ENCODE measurements at places on chromosomes 13 and 19.

DNA sequence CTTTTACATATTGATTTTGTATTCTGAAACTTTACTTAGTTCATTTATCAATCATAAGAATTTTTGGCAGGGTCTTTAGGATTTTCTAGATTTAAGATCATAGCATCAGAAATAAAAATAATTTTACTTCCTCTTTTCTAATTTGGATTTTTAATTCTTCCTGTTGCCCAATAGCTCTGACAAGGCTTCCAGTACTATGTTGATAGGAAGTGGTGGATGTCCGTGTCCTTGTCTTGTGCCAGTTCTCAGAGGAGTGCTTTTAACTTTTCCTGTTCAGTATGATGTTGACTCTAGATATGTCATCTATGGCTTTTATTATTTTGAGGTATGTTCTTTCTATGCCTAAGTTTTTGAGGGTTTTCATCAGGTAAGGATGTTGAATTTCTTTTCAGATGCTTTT, 7.7 kb upstream of the KIR2DL4 start:
- no peak for DNase-seq

DNA sequence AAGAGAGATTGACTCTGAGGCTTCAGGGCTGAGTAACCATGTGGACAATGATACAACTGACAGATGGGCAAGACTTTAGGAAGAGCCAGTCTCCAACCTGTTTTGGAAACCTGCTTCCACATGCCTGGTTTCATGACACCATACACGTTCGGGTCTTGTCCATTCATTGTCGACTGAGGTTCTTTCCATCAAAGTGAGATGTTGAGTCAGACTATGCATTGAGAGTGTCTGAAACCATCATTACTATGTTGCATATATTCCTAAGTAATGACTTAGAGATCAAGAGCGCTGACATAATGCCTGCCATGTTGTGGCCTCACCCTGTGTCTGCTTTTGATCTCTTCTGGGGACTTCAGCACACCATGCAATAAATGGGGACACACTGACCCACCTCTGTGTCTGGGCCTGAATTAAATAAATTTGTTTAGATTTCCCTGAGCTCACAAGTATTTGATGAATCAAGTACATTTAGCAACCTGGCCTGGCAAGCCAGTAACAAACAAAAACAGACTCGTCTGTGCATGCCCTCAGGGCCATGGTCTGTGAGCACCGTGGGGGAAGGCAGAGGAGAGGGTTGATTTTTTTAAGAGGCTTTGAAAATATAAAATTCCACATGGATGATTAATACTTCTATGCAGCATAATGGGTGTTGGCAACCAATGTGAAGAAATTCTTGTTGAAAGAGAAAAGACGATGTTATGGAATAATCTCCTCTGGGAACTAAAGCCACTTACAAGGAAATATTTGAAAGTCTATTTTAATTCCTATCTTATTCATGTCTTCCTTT, 49.9 kb upstream of the UBAC2 start:
- peak; percentile 89 for DNase-seq

GRCh38 chr13:37349916-37350315, 244.5 kb upstream of the CSNK1A1L start:
- DNase-seq, result no peak

- no peak for DNase-seq
Measured at GRCh38 chr13:107867701-107868661, 347.4 kb downstream of the LIG4 start.

DNA sequence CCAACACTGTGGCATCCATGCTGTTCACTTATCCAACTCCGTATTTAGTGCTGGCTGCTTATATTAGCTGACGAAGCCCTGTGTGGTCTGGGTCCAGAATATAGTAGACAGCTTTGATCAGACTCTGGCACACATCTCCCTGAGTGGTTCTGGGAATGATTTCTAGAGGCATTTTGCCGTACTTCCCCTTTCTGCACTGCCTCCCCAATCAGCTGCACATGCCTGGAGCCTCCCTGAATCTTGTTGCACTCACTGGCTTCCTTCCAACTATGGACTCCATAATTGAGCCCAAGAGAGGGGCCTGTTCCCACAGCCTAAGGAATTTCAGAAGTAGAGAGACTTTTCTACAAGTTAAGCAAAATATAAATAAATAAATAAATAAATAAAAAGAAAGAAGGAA, 30.4 kb upstream of the PCDH8 start:
- DNase-seq, result no peak

DNA sequence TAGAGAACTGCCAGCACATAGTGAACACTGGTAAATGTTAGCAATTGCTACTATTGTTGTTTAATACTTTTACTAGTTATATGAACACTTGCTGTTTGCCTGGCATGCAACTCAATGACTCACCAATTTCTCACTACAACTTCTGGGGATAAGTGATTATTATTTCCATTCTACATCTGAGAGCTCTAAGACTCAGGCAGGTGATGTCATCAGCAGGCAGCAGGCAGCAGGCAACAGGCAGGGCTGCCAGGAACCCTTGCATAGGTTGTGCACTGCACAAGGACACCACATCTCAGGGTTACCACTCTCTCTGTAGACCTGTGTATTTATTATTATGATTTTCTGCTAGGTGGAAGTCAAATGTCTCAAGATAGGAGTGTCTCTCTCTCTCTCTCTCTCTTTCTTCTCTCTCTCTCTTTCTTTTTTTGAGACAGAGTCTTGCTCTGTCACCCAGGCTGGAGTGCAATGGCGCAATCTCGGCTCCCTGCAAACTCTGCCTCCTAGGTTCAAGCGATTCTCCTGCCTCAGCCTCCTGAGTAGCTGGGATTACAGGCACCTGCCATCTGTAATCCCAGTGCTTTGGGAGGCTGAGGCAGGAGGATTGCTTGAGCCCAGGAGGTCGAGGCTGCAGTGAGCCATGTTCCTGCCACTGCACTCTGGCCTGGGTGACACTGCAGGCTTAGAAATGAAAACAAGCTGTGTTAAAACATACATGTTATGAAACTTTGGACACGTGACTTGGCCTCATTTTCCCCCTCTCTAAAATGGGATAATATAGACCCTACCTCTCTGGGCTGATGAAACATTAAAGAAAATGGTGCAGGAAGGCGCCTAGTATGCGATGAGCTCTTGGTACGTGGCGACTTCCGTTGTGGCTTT, 22.7 kb downstream of the HPN start:
- peak; percentile 75 for DNase-seq

- DNase-seq, result no peak
Measured at GRCh38 chr13:94598281-94598680, 2.3 kb upstream of the TGDS start.

DNA sequence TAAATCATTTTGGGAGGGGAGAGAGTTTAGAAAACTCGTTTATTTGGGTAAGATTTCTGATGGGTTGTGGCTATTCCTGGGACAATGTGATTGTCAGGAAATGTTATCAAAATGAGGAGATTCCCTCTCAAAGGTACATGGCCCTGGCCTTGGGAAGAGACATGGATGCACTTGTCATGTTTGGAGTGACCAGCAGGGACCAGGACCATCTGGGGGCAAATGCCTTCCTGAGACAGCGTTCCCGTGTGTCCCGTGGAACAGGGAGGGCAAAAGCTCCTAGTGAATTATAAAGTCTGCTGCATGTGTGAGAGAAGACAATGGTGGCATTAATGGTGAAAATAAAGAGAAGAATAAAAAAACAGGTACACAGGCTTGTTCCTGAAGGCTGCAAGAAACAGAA, 317.3 kb downstream of the ZNF536 start:
- no peak for DNase-seq

- no peak for DNase-seq
Measured at GRCh38 chr19:54160182-54160811, 776 bp upstream of the LENG1 start.

- DNase-seq, result no peak
Measured at GRCh38 chr13:77853703-77854102, 64.9 kb downstream of the EDNRB start.

Data from HFFc6 (cell line).